NCI-H2107 (cell line): ENCODE measurements at places on chromosomes 12 and 14.

DNA sequence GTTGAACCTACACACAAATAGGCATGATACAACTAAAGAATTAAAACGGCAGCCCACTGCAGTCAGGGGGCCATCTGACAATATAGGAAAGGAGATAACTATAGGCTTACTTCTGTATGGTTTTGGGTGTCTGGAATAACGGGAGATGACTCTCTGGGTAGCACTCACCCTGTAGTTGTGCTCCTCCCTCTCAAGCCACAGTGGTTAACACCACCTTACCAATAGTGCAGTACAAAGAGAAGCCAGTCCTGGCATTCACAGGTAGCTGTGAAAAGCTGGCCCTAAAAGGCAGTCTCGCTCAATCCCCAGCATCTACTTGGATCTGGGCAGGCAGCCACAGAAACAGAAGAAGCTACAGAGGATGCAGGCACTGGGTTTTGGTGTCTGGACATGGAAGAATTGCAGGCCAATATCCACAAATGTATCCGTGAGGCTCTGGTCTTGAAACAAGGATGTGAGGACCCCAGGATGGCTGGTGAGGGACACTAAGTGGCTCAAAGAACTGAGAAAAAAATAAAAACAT is 93.0 kb downstream of the DPF3 start:
- DNase-seq = no peak

DNA sequence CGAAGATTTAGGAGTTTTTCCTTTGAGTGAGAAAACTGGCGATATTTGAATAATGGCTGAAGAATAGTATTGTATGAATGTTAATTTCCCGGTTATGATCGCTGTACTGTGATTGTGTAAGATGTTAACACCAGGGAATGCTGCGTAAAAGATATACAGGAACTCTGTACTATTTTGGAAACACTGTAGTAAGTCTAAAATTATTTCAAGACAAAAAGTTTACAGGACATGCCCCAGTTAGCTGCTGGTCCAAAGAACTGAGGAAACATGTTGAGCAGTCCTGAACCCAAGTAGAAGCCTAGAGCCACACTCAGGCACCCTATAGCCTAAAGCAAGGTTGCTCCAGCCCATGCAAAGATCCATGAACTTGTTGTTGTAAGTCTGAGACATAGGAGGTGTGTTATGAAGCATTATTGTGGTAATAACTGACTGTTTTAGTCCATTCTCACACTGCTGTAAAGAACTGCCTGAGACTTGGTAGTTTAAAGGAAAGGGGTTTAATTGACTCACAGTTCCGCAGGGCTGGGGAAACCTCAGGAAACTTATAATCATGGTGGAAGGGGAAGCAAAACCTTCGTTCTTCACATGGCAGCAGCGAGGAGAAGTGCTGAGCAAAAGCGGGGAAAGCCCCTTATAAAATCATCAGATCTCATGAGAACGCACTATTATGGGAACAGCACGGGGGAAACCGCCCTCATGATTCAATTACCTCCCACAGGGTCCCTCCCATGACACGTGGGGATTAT is 99.8 kb upstream of the RESF1 start:
- no peak for DNase-seq

GRCh38 chr12:124013073-124013472 is 40.1 kb downstream of the ZNF664 start:
- no peak for DNase-seq

- no peak for DNase-seq
Observed at GRCh38 chr14:95815226-95815690, 61.4 kb upstream of the TUNAR start.

DNA sequence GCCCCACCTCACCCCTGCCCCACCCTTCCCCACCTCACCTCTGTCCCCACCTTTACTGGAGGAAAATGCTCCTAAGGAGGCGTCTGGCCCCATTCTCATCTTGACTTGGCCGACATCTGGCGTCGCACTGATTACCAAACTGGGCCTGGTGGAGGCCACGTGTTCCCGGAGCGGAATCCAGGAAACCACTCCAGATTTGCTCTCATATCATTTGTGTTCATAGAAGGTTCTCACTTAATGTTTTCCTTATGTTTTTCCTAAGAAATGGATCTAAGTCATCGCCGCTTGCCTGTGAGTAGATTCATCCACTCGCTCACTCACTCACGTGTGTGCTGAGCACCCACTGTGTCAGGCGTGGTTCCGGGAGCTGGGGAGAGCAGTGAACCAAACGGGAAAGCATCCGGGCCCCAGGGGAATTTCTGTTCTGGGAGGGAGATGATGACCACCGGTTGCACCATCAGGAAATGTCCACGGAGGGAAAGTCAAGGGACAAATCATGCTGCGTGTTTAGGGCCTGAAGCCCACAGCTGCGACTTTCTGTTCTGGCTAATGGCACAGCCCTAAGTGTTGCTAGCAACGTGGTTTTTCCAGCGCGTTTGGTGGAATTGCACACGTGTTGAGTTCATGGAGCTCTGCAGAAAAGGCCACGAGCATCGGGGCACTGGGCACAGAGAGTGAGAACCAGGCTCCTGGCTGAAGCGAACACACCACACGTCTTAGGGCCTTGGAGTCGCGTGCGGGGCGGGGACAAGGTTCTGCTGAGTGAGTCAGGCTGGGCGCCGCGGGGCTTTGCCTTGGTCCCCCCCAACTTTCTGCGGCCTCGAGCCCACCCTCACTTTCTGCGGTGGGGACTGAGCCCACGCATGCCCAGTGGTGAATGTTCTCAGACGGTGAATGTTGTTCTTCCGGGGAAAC is 57.7 kb downstream of the ADGRD1 start:
- no peak for DNase-seq

- DNase-seq = peak; percentile 47
Observed at GRCh38 chr14:103108749-103109207, 14.3 kb downstream of the EXOC3L4 start.

DNA sequence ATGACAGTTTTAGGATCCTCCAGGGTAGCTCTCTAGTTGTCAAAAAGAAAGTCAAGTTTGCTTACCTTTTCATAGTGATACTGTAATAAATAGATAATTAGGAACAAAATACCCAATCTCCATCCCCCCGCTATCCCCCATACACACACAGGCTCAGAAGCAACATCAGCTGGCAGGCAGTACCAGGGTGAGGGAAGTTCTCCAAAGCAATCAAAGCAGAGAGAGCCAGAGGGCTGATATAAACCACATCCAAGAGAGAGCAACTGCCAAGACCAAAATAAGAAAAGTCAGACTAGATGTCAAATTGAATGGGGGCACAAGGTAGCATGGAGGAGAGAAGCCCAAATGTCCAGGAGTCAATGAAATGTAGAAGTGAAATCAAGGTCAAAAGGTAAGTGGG is 80.2 kb upstream of the PTPRR start:
- no peak for DNase-seq

DNA sequence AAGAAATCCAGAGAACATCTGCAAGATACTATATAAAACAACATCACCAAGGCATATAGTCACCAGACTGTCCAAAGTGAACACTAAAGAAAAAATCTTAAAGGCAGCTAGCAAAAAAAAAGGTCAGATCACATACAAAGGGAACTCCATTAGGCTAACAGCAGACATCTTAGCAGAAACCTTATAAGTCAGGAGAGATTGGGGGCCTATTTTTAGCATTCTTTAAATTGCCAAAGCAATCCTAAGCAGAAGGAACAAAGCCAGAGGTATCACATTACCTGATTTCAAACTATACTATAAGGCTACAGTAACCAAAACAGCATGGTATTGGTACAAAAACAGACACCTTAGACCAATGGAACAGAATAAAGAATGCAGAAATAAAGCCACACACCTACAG is 92.5 kb downstream of the IPO8 start:
- no peak for DNase-seq

DNA sequence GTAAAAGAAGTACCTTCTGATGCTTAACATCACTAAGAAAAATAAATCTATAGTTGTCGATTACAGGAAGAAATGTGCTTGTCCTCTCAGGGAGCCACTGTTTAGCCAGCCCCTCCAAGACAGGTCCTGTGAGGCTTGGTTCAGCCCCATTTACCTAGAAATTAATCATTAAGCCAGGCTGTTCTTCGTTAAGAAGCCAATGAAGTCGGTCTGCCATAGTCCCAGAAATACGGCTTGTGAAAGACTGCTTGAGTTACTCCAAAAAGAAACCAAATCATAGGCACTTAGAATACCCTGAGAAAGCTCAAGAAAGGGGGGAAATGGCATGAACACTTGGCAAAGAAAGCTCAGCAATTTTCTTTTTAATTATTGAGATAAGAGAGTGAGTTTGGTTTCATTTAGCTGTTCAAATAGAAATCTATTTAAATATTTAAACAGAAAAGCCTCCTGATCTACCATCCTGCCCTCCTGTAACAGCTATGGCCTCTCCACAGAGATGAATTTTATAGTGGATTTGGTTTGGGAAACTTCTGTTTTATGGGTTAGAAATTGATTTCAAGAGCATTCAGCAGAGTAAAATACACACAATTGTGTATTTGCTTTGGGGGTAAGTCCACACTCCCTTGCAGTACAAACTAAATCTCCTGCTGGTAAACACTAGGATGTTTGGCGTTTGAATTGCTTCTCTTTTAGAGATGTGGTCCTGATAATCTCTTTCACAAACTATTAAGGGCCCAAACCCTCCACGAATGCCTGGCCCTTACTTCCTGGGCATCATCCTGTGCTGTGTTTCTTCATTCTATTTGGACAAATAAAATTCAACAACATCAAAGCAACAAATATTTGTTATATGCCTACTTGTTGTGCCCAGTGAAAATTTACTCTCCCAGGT is 234.4 kb downstream of the SEC23A start:
- no peak for DNase-seq

GRCh38 chr12:6262623-6263022 is 47.9 kb upstream of the PLEKHG6 start:
- DNase-seq = no peak

GRCh38 chr14:55814064-55814463 is 234.1 kb downstream of the KTN1 start:
- DNase-seq = no peak

- DNase-seq = no peak
Observed at GRCh38 chr14:104461676-104462449, 117.7 kb upstream of the C14orf180 start.

DNA sequence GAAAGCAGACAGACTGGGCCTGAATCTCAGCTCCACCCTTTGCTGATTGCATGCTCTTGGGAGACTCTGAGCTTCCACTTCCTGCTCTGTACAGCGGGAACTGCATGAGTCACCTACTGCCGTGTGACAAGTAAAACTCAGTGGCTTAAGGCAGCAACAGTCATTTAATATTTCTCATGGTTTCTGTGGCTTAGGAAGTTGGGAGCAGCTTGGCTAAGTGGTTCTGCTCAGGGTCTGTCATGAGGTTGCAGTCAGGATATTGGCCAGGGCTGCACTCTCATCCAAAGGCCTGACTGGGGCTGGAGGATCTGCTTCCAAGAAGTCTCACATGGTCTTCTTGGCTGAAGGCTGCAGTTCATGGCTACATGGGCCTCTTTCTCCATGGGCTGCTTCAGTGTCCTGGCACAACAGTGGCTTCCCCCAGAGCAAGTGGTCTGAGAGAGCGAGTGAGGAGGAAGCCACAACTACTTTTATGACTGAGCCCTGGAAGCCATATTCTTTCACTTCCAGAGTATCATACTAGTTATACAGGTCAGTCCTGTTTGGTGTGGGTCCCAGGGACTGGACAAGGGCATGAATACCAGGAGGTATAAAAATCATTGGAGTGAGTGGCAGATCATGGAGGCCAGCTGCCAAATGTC is 49.7 kb downstream of the FAM222A start:
- DNase-seq = no peak

GRCh38 chr12:96177013-96177412 is 17.2 kb upstream of the ELK3 start:
- no peak for DNase-seq

GRCh38 chr14:30125322-30125979 is 197.8 kb upstream of the PRKD1 start:
- DNase-seq = no peak

- no peak for DNase-seq
Observed at GRCh38 chr12:128662101-128662500, 161.7 kb downstream of the SLC15A4 start.

DNA sequence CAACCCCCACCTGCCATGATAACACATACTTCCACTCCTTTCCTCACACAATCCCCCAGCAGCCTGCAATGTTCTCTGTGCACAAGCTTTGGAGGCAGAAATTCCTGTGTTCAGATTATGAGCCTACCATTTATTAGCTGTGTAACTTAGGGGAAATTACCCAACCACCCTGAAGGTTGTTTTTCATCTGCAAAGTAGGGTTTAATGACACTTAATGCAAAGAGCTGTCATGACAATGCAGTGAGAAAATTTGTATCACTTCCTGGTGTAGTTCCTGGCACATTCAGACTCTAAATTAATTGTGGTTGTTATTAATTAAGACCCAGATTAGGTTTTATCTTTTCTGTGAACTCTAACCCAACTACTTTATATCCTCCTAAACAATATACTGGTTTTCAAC is 122.4 kb upstream of the DYRK2 start:
- no peak for DNase-seq

GRCh38 chr12:66693901-66694513 is 15.1 kb upstream of the GRIP1 start:
- peak; percentile 62 for DNase-seq

GRCh38 chr14:85762526-85762925 is 232.6 kb downstream of the FLRT2 start:
- DNase-seq = peak; percentile 44

GRCh38 chr12:112851024-112851777 is 55.6 kb upstream of the OAS1 start:
- DNase-seq = no peak

GRCh38 chr14:24389226-24389848 is 9.5 kb upstream of the NYNRIN start:
- DNase-seq = no peak

DNA sequence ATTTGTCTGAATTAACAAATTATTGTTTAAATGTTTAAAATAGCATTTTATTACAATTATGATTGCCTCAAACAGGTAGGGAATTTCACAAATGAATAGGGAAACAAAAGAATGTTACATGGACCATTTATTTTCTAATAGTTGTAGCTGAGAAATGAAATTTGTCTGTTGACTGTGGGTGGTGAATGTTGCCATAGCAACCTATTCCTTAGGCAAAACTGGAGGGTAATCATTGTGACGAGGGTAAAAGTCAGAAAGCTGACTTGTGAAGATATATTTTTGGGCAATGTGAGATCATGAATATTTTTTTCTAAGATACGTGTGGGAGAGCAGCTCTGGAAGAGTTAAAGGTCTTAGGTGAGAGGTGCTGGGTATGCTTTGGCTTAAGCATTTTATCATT is 24.2 kb upstream of the CLEC14A start:
- no peak for DNase-seq

DNA sequence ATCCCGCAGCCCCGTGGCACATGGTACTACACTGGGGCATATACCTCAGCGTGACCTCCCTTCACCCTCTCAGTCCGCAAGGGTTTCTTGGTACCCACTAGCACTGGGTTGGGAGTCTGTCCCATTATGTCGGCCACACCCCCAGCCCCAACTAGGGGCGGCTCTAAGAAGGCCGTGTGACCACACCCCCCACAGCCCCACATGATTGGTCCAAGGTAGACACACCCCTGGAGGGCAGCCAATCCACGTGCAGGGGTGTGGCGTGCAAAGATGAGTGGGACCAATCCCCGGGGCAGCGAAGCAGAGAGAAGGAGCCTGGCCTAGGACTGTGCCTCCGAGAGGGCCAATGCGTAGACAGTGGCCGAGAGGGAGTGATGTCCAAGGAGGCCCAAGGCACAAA is 34.6 kb upstream of the BEGAIN start:
- no peak for DNase-seq

GRCh38 chr12:69397978-69398377 is 38.4 kb downstream of the YEATS4 start:
- DNase-seq = no peak

- no peak for DNase-seq
Observed at GRCh38 chr14:91872517-91873470, 5.5 kb upstream of the TC2N start.

GRCh38 chr12:27309293-27309994 is 23.2 kb upstream of the BMAL2 start:
- no peak for DNase-seq

- DNase-seq = no peak
Observed at GRCh38 chr14:32383364-32384009, 54.4 kb downstream of the AKAP6 start.
